ENCODE measurements at places on chromosomes 2 and 18.

DNA sequence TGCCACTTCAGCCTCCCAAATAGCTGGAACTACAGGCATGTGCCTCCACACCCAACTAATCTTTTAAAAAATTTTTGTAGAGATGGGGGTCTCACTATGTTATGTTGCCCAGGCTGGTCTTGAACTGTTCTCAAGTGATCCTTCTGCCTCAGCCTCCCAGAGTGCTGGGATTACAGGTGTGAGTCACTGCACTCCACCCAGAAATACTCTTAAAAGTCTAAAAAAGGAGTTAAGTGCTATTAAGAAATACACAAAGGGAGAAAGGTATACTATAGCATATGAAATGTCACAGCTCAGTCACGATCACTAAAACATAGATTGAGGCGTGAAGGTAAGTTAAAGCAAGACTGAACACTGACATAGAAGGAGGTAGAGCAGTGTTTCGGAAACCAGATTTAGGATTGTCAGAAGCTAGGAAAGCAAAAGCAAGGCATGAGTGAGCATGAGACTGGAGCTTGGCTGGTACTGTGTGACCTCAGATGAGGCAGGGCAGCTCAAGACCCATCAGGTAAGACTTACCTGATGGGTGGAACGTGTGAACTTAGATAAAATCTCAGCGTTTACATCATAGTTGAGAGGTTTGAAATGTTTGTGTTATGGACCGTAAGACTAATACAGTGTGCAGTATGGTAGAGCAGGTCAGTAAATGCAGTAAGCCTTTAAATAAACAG is 9.2 kb downstream of the CCNYL1 start:
- DNase-seq = no peak

DNA sequence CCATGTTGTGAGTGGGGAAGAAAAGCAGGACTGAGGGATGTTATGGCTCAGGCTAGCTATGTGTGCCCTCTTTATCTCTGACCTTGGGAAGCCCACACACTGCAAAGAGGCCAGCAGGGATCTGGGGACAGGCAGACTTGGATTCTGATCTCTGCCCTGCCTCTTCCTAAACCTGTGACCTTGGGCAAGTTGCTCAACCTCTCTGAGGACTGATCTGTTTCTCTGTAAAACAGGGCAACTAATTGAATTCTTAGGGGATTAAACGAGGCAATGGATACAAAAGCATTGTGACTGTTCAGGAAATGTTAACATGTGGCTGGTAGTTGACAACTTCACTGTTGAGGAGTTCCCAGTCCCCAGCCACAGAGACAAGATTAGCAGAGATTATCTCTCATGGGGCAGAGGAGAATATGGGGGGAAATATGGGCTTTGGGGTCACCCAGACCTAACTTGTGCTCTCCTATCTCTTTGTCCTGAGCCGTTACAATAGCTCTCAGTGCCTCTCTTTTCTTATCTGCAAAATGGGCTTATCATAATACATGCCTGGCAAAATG is 184.7 kb upstream of the GLI2 start:
- no peak for DNase-seq

- DNase-seq = no peak
Observed at GRCh38 chr2:68274022-68274421, 21.7 kb upstream of the PPP3R1 start.

GRCh38 chr2:55887351-55887750 is 36.2 kb downstream of the EFEMP1 start:
- no peak for DNase-seq

Data from inflammatory macrophage treated with lipopolysaccharide for 4 hours (primary cell).